ENCODE measurements at places on chromosomes 1 and 21.

GRCh38 chr21:24223624-24224023 lies 1383.7 kb downstream of the MRPL39 start:
- no peak for DNase-seq

DNA sequence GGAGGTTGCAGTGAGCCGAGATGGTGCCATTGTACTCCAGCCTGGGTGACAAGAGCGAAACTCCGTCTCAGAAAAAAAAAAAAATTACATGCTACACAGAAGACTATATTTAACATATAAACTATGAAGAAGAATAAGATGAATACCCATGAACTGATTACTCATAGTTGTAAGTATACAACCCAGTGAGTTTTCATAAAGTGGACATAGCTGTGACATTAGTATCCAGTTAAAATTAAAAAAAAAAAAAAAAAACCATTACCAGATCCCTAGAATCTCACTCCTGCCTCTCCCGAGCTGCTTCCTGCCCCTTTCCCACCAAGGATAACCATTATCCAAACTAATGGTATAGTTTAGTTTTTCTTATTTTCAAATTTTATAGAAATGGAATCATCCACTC lies 37.4 kb downstream of the UBE4B start:
- no peak for DNase-seq

GRCh38 chr1:236158719-236159118 lies 16.4 kb downstream of the GPR137B start:
- no peak for DNase-seq

DNA sequence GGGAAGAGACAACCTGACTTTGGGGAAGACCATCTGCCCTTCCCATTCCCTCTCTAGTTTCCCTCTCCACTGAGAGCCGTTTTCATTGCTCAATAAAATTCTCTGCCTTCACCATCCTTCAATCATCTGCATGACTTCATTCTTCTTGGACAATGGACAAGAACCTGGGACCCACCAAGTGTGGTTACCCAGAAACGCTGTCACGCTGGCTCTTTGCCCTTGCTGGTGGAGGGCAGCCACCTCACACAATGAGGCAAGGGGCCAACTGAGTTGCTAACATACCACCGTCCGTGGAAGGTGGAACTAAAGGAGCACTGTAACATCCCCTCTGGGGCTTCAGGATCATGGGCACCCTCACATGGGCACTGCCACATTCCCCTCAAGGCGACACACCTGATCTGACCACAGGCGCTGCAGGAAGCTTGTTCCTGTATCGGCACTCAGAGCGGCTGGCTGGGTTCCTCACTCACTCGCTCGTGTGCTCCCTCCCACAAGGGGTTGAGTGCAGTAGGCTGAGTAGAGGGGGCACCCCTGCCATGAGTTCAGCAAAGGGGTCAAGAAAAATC lies 652.4 kb downstream of the PLPP3 start:
- no peak for DNase-seq

DNA sequence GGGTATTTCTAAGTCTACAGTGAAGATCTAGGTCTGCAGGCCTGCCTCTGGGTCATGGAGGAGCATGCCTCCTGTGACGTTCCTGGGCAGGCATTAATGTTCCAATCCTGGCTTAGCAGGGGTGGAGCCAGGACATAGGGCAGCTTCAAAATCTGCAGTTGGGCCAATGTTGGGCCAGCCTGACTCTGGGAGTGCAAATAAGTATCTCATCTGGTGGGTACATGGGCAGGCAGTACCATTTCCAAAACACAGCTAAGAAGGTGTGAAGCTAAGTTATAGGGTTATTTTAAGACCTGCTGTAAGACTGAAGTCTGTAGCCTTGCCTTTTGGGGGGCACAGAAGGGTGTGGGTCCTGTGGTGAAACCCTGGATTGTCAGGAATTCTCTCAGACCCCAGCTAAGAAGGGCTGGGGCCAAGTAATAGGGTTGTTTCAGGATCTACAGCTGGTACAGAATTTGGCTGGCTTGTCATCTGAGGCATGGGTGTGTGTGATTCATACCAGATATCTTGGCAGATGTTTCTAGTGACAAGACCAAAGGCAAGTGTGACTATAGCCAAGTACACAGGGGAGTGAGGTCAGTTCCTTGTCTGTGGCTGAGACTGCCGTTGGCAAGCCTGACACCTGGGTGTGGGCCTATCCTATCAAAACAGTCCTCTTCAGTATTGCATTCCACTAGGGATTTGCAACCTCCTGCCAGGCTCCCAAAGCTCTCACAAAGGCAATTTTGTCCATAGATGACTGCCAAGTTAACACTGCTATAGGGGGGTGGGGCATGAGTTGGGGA lies 468.7 kb upstream of the B3GALT2 start:
- DNase-seq, result no peak

DNA sequence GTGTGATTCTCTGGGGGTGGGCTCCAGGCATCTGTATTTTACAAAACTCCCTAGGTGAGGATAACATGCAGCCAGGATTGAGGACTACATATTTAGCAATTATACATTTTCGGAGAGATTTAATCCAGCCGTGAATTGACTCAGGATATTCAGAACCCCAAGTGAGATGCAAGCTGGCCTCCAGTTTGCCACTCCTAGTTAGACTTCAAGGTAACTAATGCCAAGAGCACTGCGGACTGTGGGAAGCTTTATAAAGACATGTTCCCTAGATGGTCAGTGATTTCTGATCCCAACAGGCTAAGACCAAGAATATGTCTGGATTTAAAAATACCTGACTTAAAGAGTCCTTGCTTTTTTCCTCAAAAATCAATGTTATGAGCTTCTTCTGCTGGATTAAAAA lies 308.5 kb downstream of the NTNG1 start:
- no peak for DNase-seq

GRCh38 chr1:35544976-35545375 lies 12.2 kb downstream of the KIAA0319L start:
- peak; percentile 21 for DNase-seq

All from NCI-H1105 (cell line).